ENCODE measurements at places on chromosomes 12 and 14.
A peak's percentile ranks its signal among the peaks of the same experiment; 100 is the strongest.

DNA sequence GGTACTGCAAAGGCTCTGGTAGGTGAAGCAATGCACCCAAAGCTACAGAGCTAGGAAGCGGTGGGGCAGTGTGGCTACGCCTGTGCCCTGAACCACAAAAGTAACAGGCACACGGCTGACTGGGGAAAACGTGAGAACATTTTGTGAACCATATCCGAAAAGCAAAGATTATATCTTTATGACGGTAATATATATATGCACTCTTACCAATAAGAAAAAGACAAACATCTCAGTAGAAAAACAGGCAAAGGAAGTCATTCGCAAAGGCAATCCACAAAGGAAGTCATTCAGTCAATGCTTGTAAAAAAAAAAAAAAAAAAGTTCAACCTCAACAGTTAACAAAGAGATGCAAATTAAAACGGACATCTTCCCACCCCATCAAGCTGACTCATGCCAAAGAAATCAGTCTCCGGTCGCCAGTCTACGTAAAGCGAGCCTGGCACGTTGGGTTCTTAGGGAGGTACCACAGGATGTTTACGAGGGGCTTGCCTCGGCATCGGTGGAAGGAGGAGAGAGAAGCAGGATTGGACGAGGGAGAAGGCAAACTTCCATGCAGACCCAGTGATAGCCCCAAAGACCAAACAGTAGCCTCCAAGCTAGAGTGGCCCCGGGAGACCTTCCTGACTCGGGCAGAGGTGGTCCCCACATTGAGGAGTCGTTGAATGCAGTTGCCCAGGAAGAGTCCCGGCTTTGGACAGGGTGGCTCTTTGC lies 39.4 kb upstream of the PPP2R5C start:
- no peak overlapping the region for H3K27ac ChIP-seq
- peaks cover 10% of the 10 kb centered on the region for H3K4me1 ChIP-seq
- H3K4me3 ChIP-seq: no peak overlapping the region
- H3K36me3 ChIP-seq: no peaks in the 10 kb centered on the region
- no peak for DNase-seq

DNA sequence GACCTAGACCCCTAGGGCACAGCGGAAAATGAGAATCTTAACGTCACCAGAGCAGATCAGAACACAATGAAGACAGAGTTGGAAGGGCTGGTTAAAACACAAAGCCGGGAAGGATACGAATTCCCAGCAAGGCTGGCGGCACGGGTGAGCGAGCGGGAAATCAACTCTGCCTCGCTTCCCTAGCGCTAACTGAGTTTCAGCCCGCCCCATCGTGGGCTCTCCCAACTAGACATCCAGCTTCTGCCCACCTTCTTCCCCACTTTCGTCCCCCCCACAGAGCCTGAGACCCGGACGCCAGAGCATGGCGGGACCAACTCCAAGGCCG lies 377 bp downstream of the CCNT1 start:
- DNase-seq: peak; percentile 64
- no peaks in the 10 kb centered on the region for H3K27me3 ChIP-seq
- peak overlapping the region; percentile 94 for H3K4me3 ChIP-seq
- peaks cover 10% of the 10 kb centered on the region for H3K36me3 ChIP-seq
- peak overlapping the region; percentile 96 for H3K27ac ChIP-seq

DNA sequence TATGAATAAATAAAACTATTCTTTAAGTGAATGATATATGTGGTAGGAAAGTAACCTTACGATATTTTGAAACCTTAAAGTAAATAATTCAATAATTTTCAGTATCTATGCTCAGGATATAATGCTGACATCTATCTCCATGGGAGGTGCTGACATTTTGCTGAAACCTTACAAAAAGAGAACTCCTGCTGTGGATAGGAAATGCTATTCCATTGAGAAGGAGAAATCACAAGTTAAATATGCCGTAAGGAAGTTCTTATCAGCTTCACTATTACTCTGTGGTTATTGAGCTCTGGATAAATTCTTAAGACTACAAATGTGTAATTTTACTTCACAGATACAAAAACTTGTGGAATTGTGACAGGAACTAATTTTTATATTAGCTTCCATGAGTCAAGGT lies 722.1 kb downstream of the TMTC2 start:
- DNase-seq: no peak
- H3K4me3 ChIP-seq: no peak overlapping the region
- no peak overlapping the region for H3K27ac ChIP-seq
- no peaks in the 10 kb centered on the region for H3K27me3 ChIP-seq

GRCh38 chr12:87344699-87345098 lies 684.5 kb downstream of the C12orf50 start:
- DNase-seq: no peak
- H3K4me3 ChIP-seq: no peak overlapping the region
- no peaks in the 10 kb centered on the region for H3K27me3 ChIP-seq
- no peaks in the 10 kb centered on the region for H3K4me1 ChIP-seq
- H3K27ac ChIP-seq: no peak overlapping the region

GRCh38 chr12:96828169-96828789 lies 78.8 kb upstream of the NEDD1 start:
- no peaks in the 10 kb centered on the region for H3K4me1 ChIP-seq
- DNase-seq: no peak
- H3K27me3 ChIP-seq: no peaks in the 10 kb centered on the region
- H3K27ac ChIP-seq: no peak overlapping the region
- H3K4me3 ChIP-seq: no peak overlapping the region

GRCh38 chr12:104230304-104231095 lies 14.9 kb downstream of the TXNRD1 start:
- H3K36me3 ChIP-seq: no peaks in the 10 kb centered on the region
- H3K4me1 ChIP-seq: no peaks in the 10 kb centered on the region
- no peak for DNase-seq
- H3K27ac ChIP-seq: no peak overlapping the region

DNA sequence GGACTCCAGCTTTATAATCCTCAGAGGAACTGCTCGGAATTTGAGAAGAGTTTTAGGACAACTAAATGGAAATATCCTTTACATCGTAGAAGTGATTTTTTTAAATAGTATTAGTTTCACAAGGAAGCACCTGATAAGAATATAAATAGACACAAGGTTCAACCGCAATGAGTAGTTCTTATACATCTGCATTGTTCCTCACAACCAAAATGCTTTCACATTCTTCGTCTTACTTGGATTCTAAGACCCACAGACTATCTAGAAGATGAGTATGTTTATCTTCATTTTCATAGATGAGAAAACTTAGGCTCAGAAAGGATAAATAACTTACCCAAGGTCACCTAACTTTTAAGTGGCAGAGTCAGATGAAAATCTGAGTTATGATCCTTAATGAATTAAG lies 469.0 kb downstream of the GALC start:
- no peak for DNase-seq
- H3K27me3 ChIP-seq: peaks cover 3% of the 10 kb centered on the region
